ENCODE measurements at places on chromosomes 6 and 20. TPM values are rescaled to one million over a fixed set of nuclear protein-coding genes. Genes with fewer than 3 reads are reported as not detected.

Gene CLPSL2
- total RNA-seq: not detected

Gene C20orf144
- total RNA-seq: 0.50 TPM

Gene ESR1
- total RNA-seq: 0.93 TPM

- no peaks in the 10 kb centered on the region for H3K36me3 ChIP-seq
- no peak overlapping the region for H3K27ac ChIP-seq
- H3K4me1 ChIP-seq: no peaks in the 10 kb centered on the region
- H3K27me3 ChIP-seq: no peaks in the 10 kb centered on the region
- DNase-seq: no peak
- H3K4me3 ChIP-seq: no peak overlapping the region
Measured at GRCh38 chr20:37386505-37387251, 40.7 kb downstream of the SRC start.
